MCF 10A (cell line): ENCODE measurements at places on chromosomes 16 and 17.
A peak's percentile ranks its signal among the peaks of the same experiment; 100 is the strongest.

DNA sequence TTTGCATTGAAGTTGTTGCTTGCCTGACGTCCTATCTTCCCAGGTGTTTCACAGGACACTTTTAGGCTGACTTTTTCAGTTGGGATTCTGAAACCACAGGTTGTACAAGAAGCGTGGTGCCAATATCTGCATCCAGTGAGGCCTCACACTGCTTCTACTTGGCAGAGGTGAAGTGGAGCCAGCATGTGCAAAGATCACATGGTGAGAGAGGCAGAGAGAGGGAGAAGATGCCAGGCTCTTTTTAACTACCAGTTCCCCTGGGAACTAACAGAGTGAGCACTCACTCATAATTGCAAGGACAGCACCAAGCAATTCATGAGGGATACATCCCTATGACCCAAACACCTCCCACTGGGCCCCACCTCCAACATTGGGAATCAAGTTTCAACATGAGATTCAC lies 5.8 kb upstream of the ABCA6 start:
- no peak overlapping the region for H3K4me3 ChIP-seq
- DNase-seq = no peak
- H3K36me3 ChIP-seq = peaks cover 5% of the 10 kb centered on the region
- H3K27me3 ChIP-seq = no peaks in the 10 kb centered on the region
- H3K4me1 ChIP-seq = peaks cover 29% of the 10 kb centered on the region

- no peak within 1 kb of the TSS for H3K27ac ChIP-seq
- H3K27me3 ChIP-seq = peaks cover 93% of the 10 kb centered on the region
- H3K4me3 ChIP-seq = no peak within 1 kb of the TSS
- DNase-seq = no peak
- no peaks in the 10 kb centered on the region for H3K36me3 ChIP-seq
- H3K4me1 ChIP-seq = no peaks in the 10 kb centered on the region
Observed at GRCh38 chr17:48997103-48997826, at the start of gene IGF2BP1. TSS of gene IGF2BP1 (plus strand) at chr17:48997385. CDS start at chr17:48997746, 361 bp downstream.

- H3K36me3 ChIP-seq = no peaks in the 10 kb centered on the region
- H3K4me3 ChIP-seq = no peak overlapping the region
- peaks cover 19% of the 10 kb centered on the region for H3K27me3 ChIP-seq
Observed at GRCh38 chr16:19307587-19308241, 22.2 kb downstream of the CLEC19A start.

DNA sequence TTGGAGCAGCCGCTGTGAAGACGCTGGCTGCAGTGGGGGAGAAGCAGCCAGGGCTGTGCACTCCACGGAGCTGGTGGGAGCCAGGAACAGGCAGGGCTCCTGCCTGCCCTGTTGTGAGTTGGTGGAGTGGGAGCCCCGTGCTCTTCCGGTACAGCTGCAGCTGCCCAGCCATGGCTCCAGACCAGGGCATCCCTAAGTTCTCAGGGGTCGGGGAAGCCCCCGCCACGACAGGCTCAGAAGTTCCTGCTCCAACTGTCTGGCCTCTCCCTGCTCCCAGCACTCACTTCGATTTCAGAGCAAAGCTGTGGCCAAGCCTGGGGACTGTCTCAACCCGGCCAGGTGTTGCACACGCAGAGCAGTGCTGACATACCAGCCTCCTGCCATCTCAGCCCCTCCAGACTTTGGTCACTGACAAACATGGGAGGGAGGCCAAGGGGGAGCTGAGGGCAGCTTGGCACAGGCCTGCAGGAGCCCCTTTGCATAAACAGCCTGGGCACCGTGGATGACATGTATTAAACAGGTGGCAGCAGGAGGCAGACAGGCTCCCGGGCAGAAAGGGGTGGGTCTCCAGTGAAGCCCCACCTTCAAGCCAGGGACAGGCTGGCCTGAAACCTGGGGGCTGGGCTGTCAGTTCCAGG lies 13.9 kb upstream of the KDM8 start:
- peaks cover 11% of the 10 kb centered on the region for H3K27me3 ChIP-seq
- no peaks in the 10 kb centered on the region for H3K4me1 ChIP-seq
- H3K4me3 ChIP-seq = no peak overlapping the region
- no peak overlapping the region for H3K27ac ChIP-seq

GRCh38 chr16:69844441-69844840 lies 82.3 kb downstream of the WWP2 start:
- H3K4me1 ChIP-seq = peaks cover 12% of the 10 kb centered on the region
- no peak overlapping the region for H3K4me3 ChIP-seq
- DNase-seq = no peak
- no peaks in the 10 kb centered on the region for H3K36me3 ChIP-seq
- no peaks in the 10 kb centered on the region for H3K27me3 ChIP-seq

DNA sequence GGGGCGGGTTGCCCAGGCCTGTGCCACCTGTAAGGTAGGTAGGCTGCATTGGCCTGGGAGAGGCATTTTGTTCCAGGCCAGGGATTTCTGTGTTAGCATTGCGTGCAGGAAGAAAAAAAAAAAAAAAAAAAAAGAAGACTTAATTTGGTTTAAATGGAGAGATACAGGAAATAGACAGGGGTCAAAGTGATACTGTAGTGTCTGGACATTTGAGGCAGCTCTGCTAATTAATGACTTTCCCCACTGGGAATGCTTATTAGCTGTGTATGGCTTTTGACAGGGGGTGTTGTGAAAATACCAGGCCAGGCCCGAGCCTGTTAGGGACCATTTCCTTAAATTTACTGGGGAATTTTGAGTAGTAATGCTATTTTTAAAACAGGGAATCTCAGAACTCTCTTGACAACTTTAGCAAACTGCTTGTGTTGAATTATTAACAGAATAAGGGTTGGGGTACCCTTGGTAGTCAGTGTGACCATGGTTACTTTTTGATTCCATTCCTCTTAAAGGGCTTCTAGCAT lies 1.0 kb downstream of the MAP2K4 start:
- peaks cover 7% of the 10 kb centered on the region for H3K36me3 ChIP-seq
- no peak for DNase-seq
- no peaks in the 10 kb centered on the region for H3K27me3 ChIP-seq
- peaks cover 33% of the 10 kb centered on the region for H3K4me1 ChIP-seq
- peak overlapping the region; percentile 73 for H3K4me3 ChIP-seq

- no peak for DNase-seq
- H3K4me3 ChIP-seq = no peak overlapping the region
- H3K27ac ChIP-seq = no peak overlapping the region
- H3K27me3 ChIP-seq = peaks cover 70% of the 10 kb centered on the region
- no peaks in the 10 kb centered on the region for H3K4me1 ChIP-seq
Observed at GRCh38 chr16:49534901-49535610, 161.5 kb downstream of the C16orf78 start.

- H3K4me3 ChIP-seq = no peak overlapping the region
- DNase-seq = no peak
- peaks cover 6% of the 10 kb centered on the region for H3K4me1 ChIP-seq
- no peak overlapping the region for H3K27ac ChIP-seq
Observed at GRCh38 chr16:77594799-77595596, 127.3 kb upstream of the NUDT7 start.

- H3K36me3 ChIP-seq = peaks cover 8% of the 10 kb centered on the region
- peak overlapping the region; percentile 29 for H3K27ac ChIP-seq
- H3K4me3 ChIP-seq = peak overlapping the region; percentile 46
Observed at GRCh38 chr16:89476811-89477261, 13.5 kb downstream of the ANKRD11 start.

GRCh38 chr17:79294459-79295071 lies 219.9 kb downstream of the ENGASE start:
- H3K27me3 ChIP-seq = peaks cover 100% of the 10 kb centered on the region
- no peak overlapping the region for H3K27ac ChIP-seq
- H3K4me3 ChIP-seq = no peak overlapping the region
- no peaks in the 10 kb centered on the region for H3K36me3 ChIP-seq

GRCh38 chr16:88732172-88732960 lies 26.1 kb downstream of the CTU2 start:
- no peaks in the 10 kb centered on the region for H3K27me3 ChIP-seq
- DNase-seq = no peak
- no peaks in the 10 kb centered on the region for H3K4me1 ChIP-seq
- H3K27ac ChIP-seq = no peak overlapping the region
